ENCODE measurements at places on chromosomes 2 and 18.
A peak's percentile ranks its signal among the peaks of the same experiment; 100 is the strongest.

GRCh38 chr2:88131201-88131998 is 3.5 kb upstream of the FABP1 start:
- no peak for DNase-seq

DNA sequence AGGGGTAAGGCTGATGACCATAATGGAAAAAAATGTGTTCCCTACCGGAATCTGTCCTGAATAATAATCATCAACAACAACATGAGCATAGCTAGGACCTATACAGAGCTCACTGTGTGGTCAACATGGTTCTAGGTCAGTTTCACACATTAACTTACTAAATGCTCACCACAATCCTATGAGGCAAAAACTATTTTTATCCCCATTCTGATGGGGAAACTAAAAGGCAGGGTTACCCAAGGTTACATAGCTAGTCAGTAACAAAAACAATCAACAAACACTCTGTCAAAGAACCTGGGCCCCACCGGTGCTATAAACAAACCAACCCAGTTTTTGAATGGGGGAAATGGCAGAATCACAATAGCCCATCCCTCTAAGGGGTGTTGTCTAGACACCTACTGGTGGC is 40.1 kb downstream of the AOX1 start:
- peak; percentile 17 for DNase-seq

DNA sequence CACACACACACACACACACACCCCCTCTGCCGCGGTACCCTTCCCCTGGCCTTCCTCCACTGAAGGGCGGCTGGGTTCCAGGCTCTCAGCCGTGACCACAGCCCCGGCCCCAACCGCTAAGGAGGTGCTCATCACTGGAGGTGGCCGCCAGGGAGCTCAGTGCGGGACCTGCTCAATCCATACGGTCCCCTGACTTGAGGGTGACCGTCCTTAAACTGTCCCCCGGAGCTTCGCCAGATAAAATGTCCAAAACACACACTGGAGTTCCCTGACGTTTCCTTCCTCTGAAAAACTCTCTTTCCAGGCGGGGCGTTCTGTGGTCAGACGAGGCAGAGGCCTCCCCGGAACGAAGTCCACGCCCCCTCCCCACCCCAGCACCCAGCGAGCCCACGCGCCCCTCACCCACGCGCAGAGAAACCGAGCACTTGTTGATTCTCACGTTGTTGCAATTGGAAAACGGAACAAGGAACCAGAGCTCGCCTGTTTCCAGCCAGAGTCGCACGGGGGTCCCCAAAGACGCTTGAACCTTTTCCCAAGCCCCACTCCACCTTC is 1.4 kb downstream of the MBP start:
- DNase-seq, result peak; percentile 92

GRCh38 chr2:19009510-19009909 is 348.9 kb downstream of the OSR1 start:
- DNase-seq, result no peak

DNA sequence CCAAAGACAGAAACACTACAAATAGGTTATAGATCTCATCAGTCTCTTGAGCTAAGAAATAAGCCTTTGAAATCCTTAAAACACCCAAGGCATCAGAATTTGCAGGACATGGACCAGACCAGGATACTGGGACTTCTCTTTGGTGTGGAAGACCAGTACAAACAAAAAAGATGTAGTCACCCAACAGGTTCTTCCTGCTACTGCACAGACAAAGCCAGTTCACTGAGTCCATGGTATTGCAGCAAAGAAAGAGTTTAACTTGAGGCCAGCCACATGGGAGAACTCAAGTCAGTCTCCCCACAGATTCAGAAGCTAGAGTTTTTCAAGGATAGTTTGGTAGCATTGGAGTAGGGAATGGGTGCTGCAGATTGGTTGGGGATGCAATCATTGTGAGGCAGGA is 169.6 kb upstream of the NDUFV2 start:
- no peak for DNase-seq

DNA sequence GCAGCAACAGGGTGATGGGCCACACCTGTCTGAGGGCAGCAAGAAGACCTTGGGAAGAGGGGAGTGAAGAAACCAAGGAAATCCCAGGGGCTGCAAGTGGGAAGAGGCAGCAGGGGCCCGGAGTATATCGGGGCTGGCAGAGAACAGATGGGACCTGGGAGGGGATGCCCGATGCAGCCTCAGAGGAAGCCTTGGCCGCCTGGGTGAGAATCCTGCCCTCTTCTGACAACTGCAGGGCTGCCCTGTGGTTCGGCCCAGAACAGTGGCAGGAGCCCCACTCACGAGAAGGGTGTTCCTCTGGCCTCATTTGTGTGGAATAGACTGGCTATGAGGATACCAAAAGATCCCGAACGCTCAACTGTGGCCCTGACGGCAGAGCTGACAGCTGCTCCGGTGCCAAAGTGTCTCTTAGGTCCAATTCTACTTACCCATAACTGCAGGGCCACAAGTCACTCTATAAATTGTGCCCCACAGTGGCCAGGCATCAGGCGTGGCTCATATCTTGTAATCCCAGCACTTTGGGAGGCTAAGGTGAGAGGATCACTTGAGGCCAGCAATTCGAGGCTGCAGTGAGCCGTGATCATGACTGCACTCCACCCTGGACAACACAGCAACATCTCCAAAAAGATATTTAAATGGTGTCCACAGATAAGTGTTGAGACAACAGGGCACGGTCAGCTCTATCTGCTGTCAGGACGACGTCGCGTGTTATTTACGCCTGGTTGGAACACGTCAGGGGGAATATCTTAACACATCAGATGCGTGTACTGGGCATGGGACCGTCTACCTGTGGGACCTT is 23.6 kb upstream of the ID2 start:
- no peak for DNase-seq

DNA sequence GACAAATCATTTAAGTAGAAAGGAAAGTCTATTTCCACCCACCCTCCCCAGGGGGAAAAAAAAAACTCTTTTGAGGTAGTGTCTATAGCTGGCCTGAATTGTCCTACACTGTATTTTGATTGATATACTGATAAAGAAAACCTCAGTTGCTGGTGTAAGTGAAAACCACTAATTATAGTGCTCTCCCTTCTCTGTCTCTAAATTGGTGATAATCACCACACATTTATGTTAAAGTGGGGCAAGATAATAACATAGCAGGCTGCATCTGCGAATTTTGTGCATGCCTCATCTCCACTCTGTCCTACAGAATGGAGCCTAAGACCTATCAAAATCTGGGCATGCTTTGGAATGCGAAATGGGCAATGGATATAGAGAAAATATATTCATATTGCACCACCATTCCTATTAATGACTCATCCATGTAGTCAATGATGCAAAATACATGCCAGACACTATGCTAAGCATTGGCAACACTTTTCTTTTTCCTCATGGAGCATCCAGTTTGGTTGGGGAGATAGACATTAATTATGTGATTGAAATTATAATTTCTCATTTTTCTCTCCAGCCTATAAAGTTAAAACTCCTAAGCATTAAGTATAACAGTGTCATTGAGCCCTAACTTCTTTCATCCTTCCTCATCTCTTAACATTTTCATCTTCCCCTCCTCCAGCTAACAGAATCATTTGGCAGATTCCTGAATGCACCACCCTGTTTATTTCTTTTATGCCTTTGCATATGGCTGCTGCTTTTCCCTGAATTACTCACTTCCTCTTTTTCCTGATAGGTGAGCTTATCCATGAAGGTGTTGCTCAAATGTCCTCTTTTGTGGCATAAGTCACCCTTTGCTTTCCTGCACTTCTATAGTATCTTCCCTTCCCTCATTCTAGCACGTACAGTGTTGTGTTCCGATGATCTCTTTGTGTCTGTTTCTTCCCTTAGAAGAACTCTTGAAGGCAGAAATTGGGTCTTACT is 58.2 kb downstream of the SLC9A2 start:
- no peak for DNase-seq

DNA sequence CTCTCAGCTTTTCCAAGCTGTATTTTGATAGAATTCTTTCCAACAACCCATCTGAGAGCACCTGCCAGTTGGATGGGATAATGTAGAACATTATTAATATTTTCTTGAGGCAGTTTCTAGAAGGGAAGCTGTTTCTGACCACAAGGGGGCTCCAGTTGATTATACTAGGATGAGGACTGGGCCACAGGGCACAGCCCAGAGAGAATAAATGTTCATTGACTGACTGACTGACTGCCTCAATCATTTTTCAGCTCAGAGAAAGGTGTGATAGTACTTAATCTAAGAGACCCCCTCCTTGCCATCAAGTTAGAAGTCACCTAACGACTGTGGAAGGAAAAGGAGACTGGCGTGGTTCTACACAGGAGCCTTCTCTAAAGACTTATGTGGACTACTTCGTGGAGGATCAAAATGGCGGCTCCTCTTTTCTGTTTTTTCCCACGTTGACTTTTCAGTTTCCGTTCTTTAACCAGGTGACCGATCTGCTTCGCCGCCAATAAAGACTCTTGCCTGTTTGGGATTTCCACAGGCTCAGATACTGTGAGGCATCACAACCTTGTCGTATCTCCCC is 31.9 kb upstream of the CREG2 start:
- DNase-seq, result peak; percentile 88

DNA sequence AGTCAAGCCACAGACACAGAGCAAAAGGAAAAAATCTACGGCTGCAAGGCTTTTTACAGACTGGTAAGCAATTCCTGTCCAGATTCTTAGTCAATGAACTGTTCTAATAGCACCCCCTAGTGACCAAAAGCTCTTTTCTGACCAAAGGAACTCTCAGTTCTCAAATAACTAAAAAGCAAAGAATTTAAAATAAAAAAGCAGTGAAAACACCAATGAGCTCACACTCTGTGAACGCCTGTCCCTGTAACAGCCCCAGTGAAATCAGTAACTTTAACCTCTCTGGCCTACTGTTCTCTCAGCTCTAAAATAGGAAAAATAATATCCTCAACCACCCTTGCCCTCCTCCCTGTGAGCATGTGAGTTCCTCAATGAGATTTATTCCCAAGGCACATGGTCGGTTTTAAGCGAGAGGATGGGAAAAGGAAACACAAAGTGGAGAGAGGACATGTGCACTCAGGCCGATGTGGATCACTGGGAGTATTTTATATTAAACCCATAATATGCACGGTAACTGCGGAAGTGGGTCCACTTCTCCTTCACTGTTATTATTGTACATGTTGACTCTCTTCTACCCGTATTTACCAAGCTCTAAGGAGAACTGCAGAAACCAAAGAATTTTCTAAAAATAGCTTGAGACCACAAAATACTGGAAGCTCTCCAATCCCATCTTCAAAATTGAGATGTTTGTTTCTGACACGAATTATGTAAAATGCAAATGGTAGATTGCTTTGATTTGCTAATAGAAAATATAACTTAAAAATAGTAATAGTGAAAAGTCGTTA is 128.5 kb downstream of the STK39 start:
- DNase-seq, result peak; percentile 87

DNA sequence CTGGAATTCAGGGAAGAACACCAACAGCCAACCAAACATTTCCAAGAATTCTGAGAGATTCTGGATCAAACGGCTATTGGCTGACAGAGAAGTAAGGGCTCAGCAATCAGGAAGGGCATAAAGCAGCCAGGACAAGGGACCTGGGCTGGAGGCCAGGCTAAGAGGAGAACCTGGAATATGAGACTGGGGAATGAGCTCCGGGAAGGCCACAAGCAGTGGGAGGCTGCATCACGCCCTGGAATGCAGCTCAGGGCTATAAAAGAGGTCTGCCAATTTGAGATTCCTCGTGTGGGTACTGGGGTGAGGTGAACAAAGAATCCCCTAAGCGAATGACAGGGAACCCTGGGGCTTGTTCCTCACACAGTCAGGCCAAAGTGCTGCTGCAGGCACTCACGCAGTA is 60.4 kb downstream of the ANO7 start:
- no peak for DNase-seq

DNA sequence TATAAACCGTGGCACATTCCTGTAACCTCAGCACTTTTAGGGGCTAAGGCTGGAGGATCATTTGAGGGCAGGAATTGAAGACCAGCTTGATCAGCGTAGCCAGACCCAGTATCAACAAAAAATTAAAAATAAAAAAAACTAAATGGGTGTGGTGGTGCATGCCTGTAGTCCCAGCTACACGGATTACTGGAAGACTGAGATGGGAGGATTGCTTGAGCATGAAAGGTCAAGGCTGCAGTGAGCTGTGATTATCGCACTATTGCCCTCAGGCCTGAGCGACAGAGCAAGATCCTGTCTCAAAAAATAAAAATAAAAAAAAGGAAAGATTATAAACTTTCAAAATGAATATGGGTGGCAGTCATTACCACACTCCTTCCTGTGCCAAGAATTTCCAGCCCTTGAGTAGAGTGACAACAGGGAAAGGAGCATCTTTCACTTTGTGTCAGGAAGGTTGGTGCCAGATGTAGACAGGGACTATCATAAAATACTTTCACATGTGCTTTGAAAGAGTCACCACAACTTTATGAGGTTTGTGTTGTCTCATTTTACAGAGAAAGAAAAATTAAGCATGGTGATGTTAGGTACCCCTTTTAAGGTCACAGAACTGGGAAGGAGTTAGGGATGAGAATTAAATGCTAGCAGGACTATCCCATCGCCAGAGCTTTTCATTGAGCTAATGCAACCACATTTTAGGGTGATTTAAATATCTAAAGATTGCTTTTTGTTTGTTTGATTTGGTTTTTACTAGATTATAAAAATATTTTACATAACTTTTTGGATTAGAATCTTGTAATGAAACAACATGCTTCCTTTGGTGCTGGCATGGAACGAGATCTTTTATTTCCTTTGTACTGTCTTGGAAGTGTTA is 1617.4 kb upstream of the ACVR2A start:
- DNase-seq, result no peak

DNA sequence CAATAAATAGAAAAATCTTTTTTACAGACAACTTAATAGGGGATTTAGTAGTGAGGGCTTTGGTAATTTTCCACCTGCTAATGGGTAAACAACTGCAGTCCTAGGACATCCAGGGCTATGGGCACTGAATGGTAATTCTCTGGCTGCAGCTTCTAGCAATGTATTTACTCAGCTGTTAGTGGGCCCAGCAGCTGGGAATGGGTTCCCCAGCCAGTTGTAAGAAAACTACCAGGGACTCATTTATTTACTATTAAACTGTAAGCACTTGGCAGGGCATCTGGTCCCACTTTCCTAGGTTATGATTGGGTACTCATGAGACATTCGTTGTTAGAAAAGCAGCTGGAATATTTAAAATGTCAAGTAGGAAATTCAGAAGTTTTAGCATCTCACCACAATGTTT is 363.8 kb upstream of the TRIB2 start:
- no peak for DNase-seq

DNA sequence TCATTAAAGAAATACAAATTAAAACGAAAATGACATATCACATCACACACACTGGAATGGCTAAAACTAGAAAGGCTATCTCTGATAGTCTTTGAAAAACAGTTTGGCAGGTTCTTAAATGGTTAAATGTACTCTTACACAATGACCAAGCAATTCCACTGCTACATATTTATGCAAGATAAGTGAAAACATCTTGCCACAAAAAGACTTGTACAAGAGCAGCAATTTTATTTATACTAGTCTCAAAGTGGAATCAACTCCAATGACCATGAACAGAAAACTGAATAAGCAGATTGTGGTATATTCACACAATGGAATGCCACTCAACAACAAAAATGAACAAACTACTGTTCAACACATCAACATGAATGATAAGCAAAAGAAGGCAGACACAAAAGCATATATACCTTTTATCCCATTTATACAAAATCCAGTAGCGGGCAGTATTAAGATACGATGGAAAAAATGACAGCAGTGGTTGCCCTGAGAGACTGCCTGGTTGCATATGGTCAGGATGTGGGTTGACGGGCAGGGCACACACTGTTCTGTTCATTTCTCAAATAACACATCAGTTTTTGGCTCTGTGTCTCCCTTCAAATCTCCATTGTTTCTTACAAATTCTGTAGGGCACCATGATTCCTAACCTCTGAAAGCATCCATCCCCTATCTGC is 25.4 kb downstream of the SP100 start:
- DNase-seq, result no peak

GRCh38 chr18:42106784-42107183 is 151.8 kb downstream of the PIK3C3 start:
- no peak for DNase-seq

Measured in suppressor macrophage treated with lipopolysaccharide for 4 hours (primary cell).